ENCODE measurements at places on chromosomes 5 and 9. TPM values are rescaled to one million over a fixed set of nuclear protein-coding genes. Genes with fewer than 3 reads are reported as not detected.

DNA sequence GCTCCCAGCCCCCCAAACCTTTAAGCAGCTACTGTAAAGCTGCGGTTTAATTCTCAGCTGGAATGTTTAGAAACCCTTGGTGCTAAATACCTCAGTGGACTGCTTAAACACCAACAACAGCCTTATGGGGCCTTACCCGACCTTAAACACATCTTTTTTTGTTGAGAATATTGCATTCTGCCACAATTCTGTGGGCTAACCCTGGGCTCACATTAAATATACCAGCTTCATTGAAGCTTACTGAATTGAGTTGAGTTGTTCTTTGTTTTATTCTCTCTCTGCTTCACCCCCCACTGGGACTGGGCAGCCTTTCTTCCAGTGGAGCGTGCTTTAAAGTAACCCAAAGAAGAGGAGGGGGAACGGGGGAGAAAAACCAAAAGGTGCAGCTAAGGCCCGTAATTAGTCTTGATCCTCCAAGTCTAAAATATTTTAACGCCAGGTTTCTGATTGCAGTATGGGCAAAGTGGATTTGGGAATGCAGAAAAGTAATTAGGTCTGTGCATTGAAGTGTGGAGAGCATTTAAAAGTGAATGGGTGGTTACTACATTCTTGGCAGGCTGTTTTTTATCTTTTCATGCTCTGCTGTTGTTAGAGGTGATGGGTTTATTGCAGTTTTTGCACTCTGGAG lies 281.2 kb downstream of the NR2F1-AS1 start:
- DNase-seq: no peak

DNA sequence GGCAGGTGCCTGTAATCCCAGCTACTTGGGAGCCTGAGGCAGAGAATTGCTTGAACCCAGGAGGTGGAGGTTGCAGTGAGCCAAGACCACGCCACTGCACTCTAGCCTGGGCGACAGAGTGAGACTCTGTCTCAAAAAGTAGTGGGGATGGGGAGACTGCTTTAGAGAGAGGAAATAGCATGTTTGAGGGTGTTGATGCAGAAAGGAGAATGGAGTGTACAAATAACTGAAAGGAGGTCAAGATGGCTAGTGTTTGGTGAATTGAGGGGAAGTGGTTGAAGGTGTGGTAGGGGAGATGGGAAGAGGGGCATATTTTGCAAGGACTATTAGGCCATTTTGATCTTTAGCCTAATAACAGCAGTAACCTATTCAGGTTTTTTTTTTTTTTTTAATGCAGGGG lies 18.2 kb downstream of the TENT2 start:
- DNase-seq: no peak

- DNase-seq: no peak
Observed at GRCh38 chr9:138024831-138025291, 147.3 kb downstream of the CACNA1B start.

Gene STKLD1
- 0.37 TPM for total RNA-seq

DNA sequence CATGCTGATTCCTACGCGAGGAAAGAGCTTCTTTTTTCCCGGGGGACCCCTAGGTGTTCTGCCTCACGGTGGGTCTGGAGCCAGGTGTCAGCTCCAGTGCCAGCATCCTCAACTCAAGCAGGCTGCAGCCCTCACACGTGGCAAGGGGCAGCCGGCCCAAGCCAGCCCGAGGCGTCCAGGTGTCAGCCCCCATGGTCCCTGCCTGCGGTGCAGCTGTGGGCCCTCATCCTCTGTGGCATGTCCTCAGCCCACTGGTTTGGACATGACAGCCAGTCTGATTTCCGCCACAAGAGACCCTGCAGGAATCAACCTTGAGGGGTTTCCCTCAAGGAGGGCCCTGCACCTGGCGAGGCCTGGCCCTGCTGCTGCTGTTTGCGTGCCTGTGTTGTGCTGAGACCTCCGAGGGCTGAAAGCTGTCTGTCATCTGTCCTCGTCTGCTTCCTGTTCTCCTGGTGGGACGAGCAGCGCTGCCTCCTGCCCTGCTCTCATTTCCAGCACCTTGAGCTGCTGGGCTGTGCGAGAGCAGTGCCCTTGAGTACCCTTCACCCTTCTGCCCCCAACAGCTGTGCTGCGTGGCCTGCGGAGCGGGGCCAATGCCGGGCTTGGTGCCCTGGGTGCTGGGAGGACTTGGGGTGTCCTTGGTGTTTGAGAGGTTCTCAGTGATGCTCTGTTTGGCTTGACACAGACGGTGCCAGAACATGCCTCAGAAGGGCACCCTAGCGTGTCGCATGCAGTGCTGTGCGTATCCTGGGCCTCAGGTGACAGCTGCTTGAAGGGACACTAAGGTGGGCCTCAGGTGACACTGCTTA lies 137.6 kb downstream of the CACNA1B start:
- no peak for DNase-seq

- no peak for DNase-seq
Observed at GRCh38 chr5:21581508-21581907, 1271.6 kb downstream of the CDH12 start.

DNA sequence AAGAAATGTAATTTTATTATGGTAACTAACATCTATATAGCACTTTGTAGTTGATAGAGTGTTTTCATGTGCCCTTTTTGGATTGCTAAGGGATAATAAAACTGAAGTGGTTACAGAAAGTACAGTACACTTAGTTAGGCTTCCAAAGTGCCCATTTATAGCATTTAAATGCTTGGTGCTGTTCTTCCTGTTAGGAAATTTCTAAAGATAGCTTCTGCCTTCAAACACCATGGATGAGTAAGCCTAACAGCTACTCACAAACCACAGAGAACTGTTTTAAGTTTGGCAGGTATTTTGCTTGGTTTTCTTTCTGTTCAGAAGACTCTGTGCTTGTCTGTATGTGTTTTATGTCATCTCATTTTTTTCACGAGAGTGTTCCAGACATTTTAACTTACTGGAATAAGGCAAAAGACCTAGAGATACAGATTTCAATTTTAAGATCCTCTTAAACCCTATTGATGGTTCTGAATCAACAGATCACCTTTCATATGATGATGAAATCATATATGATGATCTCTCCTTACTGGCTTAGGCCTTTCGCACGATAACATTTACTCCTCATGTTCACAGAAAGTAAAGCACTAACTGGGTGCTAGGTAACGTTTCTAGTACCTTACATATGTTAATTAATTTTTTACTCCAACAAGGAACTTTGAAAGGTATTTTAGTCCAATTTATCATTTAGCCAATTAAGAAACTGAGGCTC lies 4.4 kb downstream of the RIMOC1 start:
- no peak for DNase-seq

Gene SLC44A1
- 44.1 TPM for total RNA-seq

DNA sequence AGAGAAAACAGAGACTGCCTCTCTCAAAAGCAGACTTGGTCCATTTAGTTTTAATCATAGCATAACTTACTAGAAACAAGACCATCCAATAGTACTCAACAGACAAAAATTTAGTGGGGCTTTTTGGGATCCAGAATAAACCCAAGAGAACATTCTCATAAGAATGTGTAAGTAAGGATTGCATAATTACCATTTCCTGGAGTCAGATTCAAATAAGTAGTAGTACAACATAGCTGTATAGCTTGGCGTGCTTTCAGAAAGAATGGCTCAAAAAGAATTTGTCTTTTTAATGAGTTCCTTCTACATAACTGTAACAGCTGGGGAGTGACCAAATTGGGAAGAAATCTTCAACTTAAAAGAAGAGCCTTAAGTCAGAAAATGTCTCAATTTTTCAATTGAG lies 145.4 kb downstream of the DENND1A start:
- no peak for DNase-seq

- DNase-seq: no peak
Observed at GRCh38 chr5:58852566-58852965, 269.7 kb downstream of the RAB3C start.

DNA sequence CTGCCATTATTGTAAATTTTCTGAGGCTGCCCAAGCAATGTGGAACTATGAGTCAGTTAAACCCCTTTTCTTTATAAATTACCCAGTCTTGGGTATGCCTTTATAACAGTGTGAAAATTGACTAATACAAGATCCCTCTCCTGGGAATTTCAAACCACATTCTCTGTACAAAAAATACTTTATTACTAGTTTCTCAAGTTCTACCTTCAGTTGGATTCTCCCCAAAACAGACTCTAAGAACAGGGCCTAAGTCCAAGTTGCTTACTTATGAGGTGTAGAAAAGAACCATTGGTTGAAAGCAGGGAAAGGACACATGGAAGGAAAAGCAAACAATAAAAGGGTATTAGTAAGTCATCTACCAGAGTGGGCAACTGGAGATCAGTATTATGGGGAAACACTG lies 343.2 kb downstream of the TMEM232 start:
- DNase-seq: no peak

GRCh38 chr9:133008824-133009223 lies 22.0 kb upstream of the GTF3C5 start:
- DNase-seq: no peak

DNA sequence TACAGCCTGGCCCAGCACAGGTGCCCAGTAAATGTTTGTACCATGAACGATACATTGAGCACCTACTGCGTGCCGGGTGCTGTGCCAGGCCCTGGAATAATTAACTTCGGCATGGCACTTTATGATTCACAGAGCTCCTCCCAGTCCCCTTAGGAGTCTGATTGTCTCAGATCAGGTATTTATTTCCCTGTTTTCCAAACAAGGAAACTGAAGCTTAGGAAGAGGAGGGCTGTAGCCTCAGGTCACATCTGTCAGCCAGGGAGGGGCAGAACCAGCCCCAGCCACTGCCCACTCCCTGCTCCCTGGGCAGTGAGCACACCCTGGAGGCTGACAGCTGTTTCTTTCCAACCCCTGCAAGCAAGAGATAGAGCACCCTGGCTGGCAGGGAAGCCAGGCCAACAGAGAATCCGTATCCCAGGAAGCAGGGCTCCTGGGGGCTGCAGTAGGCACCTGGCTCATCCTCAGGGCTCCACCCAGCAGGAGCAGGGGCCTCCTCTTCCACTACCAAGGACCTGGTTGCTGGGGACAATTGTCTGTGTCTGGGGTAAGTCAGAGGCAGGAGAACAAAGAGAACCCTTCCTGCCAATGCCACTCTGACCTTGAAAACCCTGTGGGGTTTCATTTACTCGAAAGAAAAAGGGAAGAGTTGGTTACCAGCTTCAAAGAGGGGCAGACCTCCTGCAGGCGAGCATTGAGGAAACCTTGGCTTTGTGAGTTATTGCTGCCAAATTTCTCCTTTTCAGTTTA lies 69.0 kb downstream of the DAB2IP start:
- no peak for DNase-seq

Gene TBC1D13
- 17.5 TPM for total RNA-seq

GRCh38 chr9:36632892-36633291 lies 60.2 kb downstream of the MELK start:
- DNase-seq: peak; percentile 7

Gene TAF11L10
- not detected for total RNA-seq

- DNase-seq: no peak
Observed at GRCh38 chr5:8247049-8247899, 378.3 kb downstream of the MTRR start.

GRCh38 chr5:177599731-177600507 lies at the start of gene B4GALT7:
B4GALT7 (plus strand) TSS chr5:177600132; CDS start chr5:177600211, 79 bp downstream.
- no peak for DNase-seq

GRCh38 chr5:151497391-151498002 lies 50.1 kb downstream of the SLC36A1 start:
- no peak for DNase-seq
